ENCODE measurements at places on chromosomes 7 and 10. TPM values are rescaled to one million over a fixed set of nuclear protein-coding genes. Genes with fewer than 3 reads are reported as not detected.

DNA sequence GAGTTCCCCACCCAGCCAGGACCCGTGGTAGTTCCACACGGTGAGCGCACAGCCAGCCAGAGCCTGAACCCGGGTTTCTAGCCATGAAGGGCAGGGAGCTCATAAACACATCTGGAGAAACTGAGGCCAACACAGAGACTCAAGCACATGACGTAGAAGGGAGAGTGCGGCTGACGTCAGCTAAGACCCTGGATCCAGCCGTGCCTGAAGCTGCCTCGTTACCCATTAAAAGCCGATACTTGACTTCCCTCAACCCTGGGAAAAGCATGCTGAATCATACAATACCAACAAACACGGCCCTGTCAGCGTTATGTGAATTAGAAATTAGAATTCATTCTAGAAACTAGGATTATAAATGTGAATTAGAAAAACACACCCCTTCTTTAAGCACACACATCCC is 65.2 kb upstream of the PDGFA start:
- no peak overlapping the region for H3K27ac ChIP-seq
- H3K36me3 ChIP-seq = no peaks in the 10 kb centered on the region
- no peaks in the 10 kb centered on the region for H3K4me1 ChIP-seq
- no peaks in the 10 kb centered on the region for H3K27me3 ChIP-seq
- H3K4me3 ChIP-seq = no peak overlapping the region
- no peak for DNase-seq

- H3K27ac ChIP-seq = no peak overlapping the region
- H3K4me1 ChIP-seq = no peaks in the 10 kb centered on the region
- DNase-seq = no peak
- no peak overlapping the region for H3K4me3 ChIP-seq
- H3K27me3 ChIP-seq = no peaks in the 10 kb centered on the region
- peaks cover 15% of the 10 kb centered on the region for H3K36me3 ChIP-seq
Observed at GRCh38 chr7:121099572-121099971, 111.1 kb downstream of the CPED1 start.

GRCh38 chr7:31432176-31432575 is 81.7 kb upstream of the ITPRID1 start:
- H3K36me3 ChIP-seq = no peaks in the 10 kb centered on the region
- H3K27ac ChIP-seq = no peak overlapping the region
- no peak for DNase-seq

DNA sequence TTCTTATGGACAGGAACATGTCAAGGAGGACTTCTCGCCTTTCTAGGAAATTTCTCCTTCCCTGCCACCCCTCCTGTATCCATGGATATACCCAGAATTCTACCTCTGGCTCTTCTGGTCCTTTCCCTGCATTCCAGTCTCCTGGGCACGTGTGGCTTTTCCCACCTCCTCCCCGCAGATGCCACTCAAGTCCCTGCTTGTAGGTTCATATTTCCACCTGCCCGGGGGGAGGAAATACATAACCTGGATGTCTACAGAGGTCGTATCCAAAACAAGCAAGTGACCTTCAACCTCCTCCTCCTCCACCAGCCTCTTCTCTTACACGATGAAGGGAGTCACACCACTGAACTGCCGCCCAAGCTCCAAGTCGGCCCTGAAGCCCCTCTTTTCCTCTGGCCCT is 20.7 kb downstream of the FGFR2 start:
- DNase-seq = no peak
- no peaks in the 10 kb centered on the region for H3K27me3 ChIP-seq
- no peak overlapping the region for H3K27ac ChIP-seq
- no peaks in the 10 kb centered on the region for H3K36me3 ChIP-seq
- H3K4me1 ChIP-seq = no peaks in the 10 kb centered on the region

- H3K4me1 ChIP-seq = no peaks in the 10 kb centered on the region
- H3K27me3 ChIP-seq = peaks cover 11% of the 10 kb centered on the region
- no peaks in the 10 kb centered on the region for H3K36me3 ChIP-seq
Observed at GRCh38 chr10:15898046-15898445, 37.7 kb upstream of the MINDY3 start.

GRCh38 chr10:126133906-126134656 is 237.7 kb downstream of the FANK1 start:
- peak; percentile 96 for DNase-seq
- peaks cover 25% of the 10 kb centered on the region for H3K4me1 ChIP-seq
- no peak overlapping the region for H3K4me3 ChIP-seq
- H3K36me3 ChIP-seq = no peaks in the 10 kb centered on the region
- no peaks in the 10 kb centered on the region for H3K27me3 ChIP-seq

DNA sequence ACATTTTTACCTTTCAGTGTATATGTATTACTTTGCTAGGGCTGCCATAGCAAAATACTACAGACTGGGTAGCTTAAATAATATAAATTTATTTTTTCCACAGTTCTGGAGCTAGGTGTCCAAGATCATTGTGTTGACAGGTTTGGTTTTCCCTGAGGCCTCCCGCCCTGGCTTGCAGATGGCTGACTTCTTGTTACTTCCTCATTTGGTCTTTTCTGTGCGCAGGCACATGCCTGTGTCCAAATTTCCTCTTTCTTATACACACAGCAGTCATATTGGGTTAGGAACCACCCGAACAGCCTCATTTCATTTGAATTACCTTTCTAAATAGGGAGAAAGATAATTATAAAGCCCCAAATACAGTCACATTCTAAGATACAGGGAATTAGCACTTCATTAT is 521.6 kb upstream of the SORCS1 start:
- DNase-seq = no peak
- no peak overlapping the region for H3K4me3 ChIP-seq
- H3K36me3 ChIP-seq = no peaks in the 10 kb centered on the region
- no peaks in the 10 kb centered on the region for H3K27me3 ChIP-seq
- peaks cover under 1% of the 10 kb centered on the region for H3K4me1 ChIP-seq

GRCh38 chr7:7969306-7970236 is 975 bp downstream of the GLCCI1 start:
- H3K4me3 ChIP-seq = peak overlapping the region; percentile 71
- peaks cover 3% of the 10 kb centered on the region for H3K27me3 ChIP-seq
- 0 out of 2 replicates have a peak, but pooled peaks cover 3% of the 10 kb centered on the region for H3K36me3 ChIP-seq

- H3K27me3 ChIP-seq = no peaks in the 10 kb centered on the region
- H3K36me3 ChIP-seq = no peaks in the 10 kb centered on the region
- H3K27ac ChIP-seq = no peak overlapping the region
- H3K4me3 ChIP-seq = no peak overlapping the region
Observed at GRCh38 chr7:158454631-158455030, 133.0 kb downstream of the PTPRN2 start.

The ANKRD1 gene
- total RNA-seq = 29.8 TPM

The CTAGE8 gene
- total RNA-seq = not detected

Measured in SJSA1 (cell line).